ENCODE measurements at places on chromosomes 7 and 10. TPM values are rescaled to one million over a fixed set of nuclear protein-coding genes. Genes with fewer than 3 reads are reported as not detected.

STAM gene
- total RNA-seq: 31.7 TPM

STOX1 gene
- total RNA-seq: 6.0 TPM

AMZ1 gene
- total RNA-seq: not detected

GARIN1A gene
- not detected for total RNA-seq

SORCS3 gene
- total RNA-seq: not detected

CYP3A7 gene
- total RNA-seq: 6.4 TPM

NEUROD6 gene
- total RNA-seq: not detected

SKAP2 gene
- total RNA-seq: 12.9 TPM

PIK3AP1 gene
- 18.5 TPM for total RNA-seq

RBM20 gene
- total RNA-seq: 0.02 TPM

TMEM176A gene
- total RNA-seq: not detected

GDF2 gene
- total RNA-seq: not detected

WASHC2A gene
- total RNA-seq: 42.1 TPM

MMD2 gene
- total RNA-seq: not detected

ZPBP gene
- total RNA-seq: not detected

TUBB8 gene
- total RNA-seq: 0.31 TPM

CFAP43 gene
- total RNA-seq: 0.24 TPM

TOMM7 gene
- total RNA-seq: 352 TPM

UCMA gene
- not detected for total RNA-seq

CHN2 gene
- total RNA-seq: 28.6 TPM

CPN1 gene
- 8.1 TPM for total RNA-seq

CUZD1 gene
- 0.29 TPM for total RNA-seq

ASZ1 gene
- not detected for total RNA-seq

PPP1R3A gene
- not detected for total RNA-seq

AKR1B15 gene
- total RNA-seq: 1.2 TPM

OR2A5 gene
- total RNA-seq: not detected

PPP1R3C gene
- total RNA-seq: 18.7 TPM

PITRM1 gene
- 32.7 TPM for total RNA-seq

LGI1 gene
- not detected for total RNA-seq

CPA4 gene
- 0.17 TPM for total RNA-seq

SPAM1 gene
- not detected for total RNA-seq

SPDYE9 gene
- total RNA-seq: not detected
